ENCODE measurements at places on chromosomes 1 and 21.

DNA sequence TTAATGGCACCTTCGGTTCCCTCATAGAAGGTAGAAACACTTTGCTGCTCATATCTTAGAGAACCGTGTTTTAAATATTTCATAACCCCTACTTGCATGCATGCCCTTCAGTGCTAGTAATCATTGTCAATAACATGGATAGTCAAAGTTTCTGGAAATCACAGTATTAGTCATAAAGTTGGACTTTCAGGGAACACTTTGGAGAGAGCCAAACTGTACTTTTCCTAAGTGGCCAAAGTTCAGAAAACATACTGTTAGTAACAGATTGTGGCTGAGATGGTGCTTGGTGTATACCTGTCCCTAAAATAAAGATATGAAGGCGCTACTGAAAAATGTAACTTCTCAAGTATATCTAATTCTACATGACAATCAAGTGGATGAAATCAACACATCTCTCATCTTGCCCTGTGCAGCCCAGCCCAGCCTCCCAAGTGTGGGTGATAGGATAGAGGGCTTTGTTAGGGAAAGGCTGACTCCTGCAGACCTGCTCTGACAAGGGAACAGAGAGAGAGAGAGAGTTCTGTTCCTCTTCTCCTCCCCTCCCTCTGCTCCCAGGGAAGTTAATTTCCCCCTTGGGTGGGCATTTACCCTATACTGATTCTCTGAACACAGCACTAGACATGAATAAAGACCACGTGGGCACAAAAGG lies 14.4 kb downstream of the MYOC start:
- DNase-seq, result no peak

- DNase-seq, result no peak
These were observed 106.9 kb upstream of the PTGFR start for GRCh38 chr1:78383923-78384322.

DNA sequence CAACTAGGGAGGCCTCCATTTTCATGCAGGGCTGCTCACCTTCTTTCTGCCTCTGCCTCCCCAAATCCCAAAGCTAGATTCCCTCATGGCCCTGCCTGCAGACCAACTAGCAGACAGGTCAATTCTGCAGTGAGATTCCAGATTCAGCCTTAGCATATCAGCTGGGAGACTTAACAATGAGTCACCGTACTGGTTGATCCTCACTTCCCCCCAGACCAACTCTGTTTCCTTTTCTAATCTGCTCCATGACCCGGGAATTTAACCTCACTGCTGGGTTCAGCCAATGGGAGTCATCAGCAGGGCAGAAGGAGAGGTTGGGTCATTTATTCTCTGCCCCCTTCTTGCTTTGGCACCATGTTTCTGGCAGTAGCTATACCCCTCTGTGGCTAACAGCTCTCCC lies 140.6 kb upstream of the GRIK3 start:
- no peak for DNase-seq

GRCh38 chr1:39927538-39927937 lies 25.8 kb upstream of the MYCL start:
- no peak for DNase-seq

DNA sequence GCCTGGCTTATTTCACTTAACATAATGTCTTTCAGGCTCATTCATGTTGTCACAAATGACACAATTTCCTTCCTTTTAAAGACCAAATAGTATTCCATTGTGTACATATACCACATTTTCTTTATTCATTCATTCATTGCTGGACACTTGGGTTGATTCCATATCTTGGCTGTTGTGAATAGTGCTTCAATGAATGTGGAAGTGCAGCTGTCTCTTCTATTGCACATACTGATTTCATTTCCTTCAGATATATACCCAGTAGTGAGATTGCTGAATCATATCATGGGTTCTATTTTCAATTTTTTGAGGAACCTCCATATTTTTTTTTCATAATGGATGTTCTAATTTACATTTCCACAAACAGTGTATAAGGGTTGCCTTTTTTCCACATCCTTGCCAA lies 38.6 kb upstream of the WLS start:
- no peak for DNase-seq

DNA sequence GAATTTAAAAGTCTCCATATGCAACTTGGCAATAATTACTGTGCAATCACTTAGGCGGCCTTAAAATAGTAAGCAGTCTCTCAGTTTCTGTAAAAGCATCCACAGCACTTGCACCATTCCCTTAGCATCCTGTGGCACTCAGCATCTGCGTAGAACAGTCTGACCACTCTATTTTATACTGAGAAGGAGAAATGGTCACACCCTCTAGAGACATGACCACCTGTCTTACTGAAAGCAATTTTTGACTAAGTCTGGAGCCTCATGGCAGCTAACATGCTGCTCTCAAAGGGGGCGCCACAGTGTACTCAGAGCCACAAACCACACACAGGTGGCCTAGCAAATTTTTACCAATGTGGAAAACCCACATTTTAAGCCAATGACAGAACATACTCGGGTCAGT lies 62.0 kb downstream of the KCNK1 start:
- DNase-seq, result no peak

GRCh38 chr1:8284127-8284526 lies 33.8 kb upstream of the SLC45A1 start:
- no peak for DNase-seq

GRCh38 chr1:177128665-177129281 lies 35.7 kb downstream of the ASTN1 start:
- no peak for DNase-seq

GRCh38 chr1:53951697-53952096 lies 5.5 kb downstream of the LRRC42 start:
- no peak for DNase-seq

DNA sequence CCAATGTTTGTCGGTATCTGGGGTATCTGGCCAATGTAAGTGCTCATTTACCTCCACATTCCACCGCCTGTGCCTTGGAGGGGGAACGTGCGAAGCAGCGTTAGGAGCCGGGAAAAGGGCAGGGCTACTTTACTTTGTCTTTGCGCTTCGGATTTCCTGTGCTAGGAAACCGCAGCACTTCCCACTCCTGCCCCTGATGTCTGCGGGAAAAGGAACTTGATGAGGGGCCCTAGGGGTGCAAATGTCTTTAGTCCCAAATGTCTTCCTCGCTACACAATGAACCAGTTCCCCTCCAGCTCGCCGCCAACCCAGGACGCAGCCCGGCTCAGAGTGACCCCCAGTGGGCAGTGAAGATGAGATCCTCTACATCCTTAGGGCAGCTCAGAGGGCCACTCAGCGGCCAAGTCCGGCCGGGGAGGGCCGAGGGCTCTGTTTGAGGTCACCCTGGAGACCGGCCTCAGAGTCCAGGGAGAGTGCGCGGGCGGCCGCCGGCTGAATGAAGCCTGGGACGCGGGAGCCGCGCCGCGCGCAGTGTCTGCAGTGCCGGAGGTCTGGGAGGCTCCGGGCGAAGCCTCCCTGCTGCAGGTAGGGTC lies at the start of gene DYNLT5:
Gene DYNLT5 (plus strand): TSS at position 460 of the 593 bp plus-strand sequence. CDS start 2,200 bp downstream, outside the sequence.
- peak; percentile 23 for DNase-seq

- DNase-seq, result no peak
These were observed 7.4 kb downstream of the SMIM1 start for GRCh38 chr1:3779912-3780416.

- no peak for DNase-seq
These were observed 50.6 kb upstream of the HP1BP3 start for GRCh38 chr1:20837554-20838192.

DNA sequence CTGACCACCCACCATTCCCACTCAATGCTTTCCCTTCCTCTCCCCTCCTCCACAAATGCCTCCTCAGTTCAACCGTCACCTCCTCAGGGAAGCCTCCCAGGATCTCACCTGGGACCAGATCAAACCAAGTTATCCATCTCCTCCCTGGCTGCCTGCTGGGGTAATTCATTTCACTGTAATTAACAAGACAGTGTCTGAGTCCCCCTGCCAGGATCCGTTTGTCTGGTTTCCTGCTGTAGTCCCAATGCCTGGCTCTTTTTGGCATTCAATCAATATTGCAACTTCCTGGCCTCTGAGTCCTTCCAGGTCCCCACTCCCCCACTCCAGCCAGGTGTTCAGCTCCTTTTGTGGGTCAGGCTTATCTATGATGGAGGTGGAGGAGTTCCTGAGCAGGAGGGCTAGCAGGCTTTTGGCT lies 687.7 kb downstream of the PTPRU start:
- no peak for DNase-seq

- DNase-seq, result no peak
These were observed 76.6 kb downstream of the NTPCR start for GRCh38 chr1:233027046-233027445.

- peak; percentile 85 for DNase-seq
These were observed 1.7 kb downstream of the PLEKHG5 start for GRCh38 chr1:6489799-6490180.

DNA sequence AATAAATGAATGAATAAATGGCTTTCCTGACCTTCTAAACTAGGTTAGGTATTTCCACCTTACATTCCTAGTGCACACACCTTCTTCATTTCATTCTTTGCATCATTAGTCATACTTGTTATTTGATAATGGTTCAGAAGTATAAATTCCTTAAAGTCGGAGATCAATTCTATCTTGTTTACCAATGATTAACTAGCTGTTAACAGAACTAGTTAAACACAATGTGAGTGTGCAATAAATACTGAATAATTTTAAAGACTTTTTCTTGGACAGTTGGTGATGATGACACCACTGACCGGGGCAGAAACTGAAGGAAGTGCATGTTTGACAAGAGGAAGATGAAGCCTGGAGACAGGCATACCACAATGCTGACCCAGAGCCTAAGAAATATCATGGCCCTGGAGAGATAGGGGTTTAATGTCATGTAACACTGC lies 207.1 kb upstream of the DEPDC1 start:
- DNase-seq, result no peak

DNA sequence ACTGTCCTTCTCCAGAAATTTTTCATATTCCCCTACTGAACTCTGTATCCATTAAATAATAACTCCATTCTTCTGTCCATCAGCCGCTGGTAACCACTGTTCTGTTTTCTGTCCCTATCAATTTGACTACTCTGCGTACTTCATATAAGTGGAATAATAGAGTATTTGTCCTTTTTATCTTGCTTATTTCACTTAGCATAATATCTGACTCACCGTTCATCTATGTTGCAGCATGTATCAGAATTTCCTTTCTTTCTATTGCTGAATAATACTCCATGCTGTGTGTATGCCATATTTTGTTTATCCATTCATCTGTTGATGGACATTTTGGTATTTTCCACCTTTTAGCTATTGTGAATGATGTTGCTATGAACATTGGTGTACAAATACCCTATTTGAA lies 71.9 kb downstream of the CEP350 start:
- no peak for DNase-seq

DNA sequence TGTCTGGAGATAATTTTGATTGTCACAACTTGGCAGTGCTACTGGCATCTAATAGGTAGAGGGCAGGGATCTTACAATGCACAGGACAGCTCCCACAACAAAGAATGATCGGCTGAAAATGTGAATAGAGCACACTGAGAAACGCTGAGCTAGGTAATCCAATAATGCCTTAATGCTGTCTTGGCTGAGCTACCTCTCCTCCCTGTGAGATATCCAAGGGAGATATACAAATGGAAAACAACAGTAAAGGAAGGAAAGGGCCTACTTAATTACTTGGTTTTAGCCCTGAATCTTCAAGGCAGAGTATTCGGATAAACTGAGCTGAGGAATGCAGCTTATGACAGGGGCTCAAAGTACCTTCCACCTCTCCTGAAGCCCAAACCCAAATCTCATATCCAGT lies 2.9 kb downstream of the DNASE2B start:
- DNase-seq, result no peak

DNA sequence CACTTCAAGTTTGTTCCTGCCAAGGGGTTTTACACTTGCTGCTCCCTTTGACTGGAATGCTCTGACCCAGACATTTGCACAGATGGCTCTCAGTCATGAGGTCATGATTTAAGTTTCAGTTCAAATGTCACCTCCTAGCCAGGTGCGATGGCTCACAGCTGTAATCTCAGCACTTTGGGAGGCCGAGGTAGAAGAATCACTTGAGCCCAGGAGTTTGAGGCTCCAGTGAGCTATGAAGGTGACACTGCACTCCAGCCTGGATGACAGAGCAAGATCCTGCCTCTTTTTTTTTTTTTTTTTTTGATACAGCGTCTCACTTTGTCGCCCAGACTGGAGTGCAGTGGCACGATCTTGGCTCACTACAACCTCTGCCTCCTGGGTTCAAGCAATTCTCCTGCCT lies 4.5 kb upstream of the ZMYM4 start:
- DNase-seq, result no peak

DNA sequence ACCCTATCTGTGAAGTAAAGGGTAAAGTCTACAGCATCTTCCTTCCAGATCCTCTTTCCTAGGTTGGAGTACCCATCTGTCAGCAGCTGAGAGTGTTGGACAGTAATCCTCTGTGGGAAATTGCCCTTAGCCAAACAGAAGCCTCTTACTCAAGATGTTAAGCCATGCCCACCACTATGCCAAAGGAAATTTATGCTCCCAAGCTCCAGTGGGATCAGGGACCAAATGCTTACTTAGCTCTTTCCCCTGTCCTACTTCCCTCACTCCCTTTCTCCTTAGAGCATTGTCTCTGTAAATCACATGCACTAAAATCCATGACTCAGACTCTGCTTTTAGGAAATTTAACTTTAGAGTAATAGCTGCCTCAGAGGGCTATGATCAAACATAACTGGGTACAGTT lies 254.0 kb downstream of the BRINP2 start:
- no peak for DNase-seq

DNA sequence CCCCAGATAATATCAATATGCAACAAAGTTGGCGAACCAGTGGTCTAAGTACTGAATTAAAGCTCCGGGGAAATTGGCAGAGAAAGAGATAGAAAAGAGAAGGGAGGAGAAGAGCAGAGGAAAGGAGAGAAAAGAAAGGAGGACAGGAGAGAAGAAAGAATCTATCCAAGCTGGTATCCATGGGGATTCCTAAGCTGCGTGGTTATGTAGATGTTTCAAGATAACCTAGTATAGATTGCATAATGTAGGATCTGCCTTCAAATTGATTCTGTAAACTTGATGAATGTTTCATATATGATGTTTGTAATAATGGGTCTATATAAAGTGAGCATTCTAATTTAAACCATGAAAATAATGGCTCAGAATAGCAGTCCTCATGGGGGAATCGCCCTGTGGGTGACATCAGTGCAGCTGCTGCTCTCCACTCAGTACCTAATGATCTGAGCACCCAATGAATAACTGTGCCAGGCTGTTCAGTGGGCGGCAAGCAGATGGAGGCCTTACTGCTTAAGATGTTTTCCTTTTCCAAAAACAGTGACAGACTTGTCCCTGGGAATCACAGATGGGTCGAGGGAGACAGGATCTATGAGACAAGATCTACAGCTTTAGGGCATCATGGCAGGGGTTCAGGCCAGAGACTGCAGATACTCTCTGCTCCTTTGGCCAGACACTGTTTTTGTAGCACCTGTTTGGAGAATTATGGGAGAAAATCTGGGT lies 78.0 kb downstream of the LAMC2 start:
- DNase-seq, result no peak

GRCh38 chr1:205204552-205204951 lies 7.0 kb downstream of the DSTYK start:
- DNase-seq, result no peak

GRCh38 chr1:29532285-29532684 lies 296.0 kb downstream of the PTPRU start:
- DNase-seq, result no peak

- peak; percentile 26 for DNase-seq
These were observed 9.7 kb downstream of the OR2B11 start for GRCh38 chr1:247448107-247448791.

Data from stimulated activated CD4-positive, alpha-beta T cell treated with anti-CD3 and anti-CD28 coated beads, Interleukin-2, amount 100 ng/mL, for 24 hours (primary cell).